Stimulated activated CD8-positive, alpha-beta memory T cell treated with anti-CD3 and anti-CD28 coated beads, Interleukin-7, amount 100 ng/mL, for 4 hours (primary cell): ENCODE measurements at places on chromosomes 2 and 18.

DNA sequence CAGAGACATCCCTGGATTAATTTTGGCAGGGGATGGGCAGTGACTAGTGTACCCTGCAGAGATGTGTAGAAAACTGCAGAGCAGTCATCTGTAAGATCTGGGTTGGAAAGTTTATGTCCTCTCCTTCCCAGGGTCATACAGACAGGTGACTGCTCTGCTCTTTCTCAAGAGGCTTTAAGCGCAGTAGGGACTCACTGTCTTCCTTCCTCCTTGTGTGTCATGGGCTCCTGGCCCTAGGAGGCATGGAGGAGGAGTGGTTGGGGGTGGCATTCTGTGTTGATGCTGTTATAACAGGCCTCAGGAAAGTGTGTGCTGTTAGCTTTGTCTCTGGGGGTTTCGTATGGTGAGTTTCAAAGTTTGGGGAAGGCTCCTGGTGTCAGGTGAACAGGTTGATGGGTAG lies 130.5 kb upstream of the MGAT5 start:
- DNase-seq = no peak

- DNase-seq = no peak
These were observed 28.2 kb upstream of the GATA6 start for GRCh38 chr18:22141211-22141610.

DNA sequence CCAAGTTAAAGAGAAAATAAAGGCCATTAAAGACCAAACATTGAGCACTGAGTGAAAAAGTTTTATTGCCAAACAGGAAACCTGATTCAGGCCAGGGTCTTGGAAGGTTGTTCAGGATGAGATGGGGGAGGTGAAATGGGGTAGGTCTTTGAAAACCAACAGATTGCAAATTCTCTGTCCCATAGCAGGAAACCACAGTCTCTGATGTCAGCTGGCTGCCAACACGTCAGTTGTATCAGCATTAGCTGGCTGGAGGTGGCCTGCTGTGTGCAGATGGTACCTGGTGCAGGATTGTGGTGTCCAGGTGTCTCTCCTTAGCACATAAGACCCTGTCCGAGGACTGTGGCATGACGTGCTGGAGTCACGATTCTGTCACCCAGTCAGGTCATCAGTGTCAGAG lies 106.3 kb downstream of the MSH2 start:
- no peak for DNase-seq

GRCh38 chr2:173287594-173287993 lies 67.1 kb upstream of the CDCA7 start:
- DNase-seq = no peak

GRCh38 chr2:69817729-69818501 lies 11.5 kb upstream of the GMCL1 start:
- DNase-seq = no peak

- no peak for DNase-seq
These were observed 54.3 kb downstream of the NOL10 start for GRCh38 chr2:10635430-10635829.

GRCh38 chr2:200461846-200462710 lies 47.8 kb downstream of the KCTD18 start:
- DNase-seq = no peak

DNA sequence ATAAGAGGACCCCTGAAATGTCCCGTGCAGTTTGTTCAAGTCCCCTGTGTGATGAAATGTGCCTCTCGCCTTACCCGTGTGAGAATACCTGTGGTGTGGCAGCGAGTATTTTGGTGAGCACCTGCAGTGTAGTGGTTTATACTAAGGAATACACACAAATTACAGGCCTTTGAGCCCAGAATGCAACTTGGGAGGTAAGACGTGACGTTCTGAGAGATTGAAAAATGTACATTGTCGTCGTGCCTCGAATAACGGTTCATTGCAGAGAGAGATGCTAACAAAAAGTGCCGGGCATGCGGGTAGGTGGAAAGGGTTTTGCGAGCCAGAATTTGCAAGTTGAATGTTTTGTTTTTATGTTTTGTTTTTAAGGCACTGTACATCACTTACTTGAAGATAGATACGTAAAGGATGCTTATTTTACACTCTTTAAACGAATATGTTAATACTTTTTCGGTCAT lies 867 bp downstream of the RBBP8 start:
- DNase-seq = no peak

DNA sequence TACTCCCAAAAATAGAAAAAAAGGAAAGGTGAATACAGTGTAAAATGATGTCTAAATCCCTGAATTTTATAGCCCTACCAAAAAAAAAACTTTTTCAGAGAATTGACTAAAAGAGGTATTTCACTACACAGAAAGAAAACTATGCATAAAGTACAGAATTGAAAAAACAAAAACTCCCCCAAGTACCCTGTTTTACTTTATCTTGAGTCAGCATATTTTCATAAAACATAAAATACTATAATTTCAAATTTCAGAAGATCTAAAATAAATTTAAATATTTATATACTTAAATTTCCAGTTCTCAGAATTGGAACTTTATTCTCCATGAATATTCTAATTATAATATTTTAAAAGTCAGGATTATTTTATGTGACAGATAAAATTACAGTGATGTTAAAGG lies 10.1 kb downstream of the NCKAP1 start:
- no peak for DNase-seq

GRCh38 chr2:31785876-31786275 lies 205.1 kb upstream of the SRD5A2 start:
- no peak for DNase-seq

GRCh38 chr2:181123798-181124231 lies 143.4 kb downstream of the UBE2E3 start:
- peak; percentile 30 for DNase-seq

DNA sequence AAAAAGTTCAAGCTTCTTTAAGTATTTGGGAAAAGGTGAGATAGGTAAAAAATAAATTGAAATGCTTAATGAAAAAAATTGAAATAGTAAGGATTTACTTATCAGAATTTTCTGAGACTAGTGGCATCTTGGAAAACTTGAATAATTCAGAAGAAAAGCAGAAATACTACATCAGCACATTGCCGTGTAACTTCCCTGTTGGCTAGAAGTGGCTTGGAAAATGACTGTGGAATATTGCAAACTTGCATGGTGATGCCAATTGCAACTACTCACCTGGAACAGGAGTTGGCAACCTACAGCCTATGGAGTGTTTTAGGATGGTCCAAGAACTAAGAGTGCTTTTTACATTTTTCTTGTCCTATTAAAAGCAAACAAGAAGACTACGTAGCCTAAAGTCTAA lies 603.5 kb upstream of the VRK2 start:
- no peak for DNase-seq

DNA sequence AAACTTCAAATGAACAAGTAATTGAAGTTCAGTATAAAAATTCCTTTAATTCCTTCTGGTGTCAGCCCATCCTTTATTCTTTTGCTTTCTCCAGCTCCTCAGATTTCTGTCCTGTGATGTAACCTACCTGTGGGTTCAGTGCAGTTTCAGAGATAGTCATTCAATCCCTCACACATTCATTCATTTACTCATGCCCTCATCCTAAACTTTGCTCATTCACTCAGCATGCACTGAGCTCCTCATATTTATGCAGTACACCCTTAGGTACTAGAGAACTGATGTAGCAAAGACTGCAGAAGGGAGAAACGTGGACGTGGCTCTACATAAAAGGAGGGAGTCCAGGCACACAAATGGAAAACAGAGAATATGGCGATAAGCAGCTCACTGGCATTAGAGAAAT lies 45.3 kb upstream of the STAT1 start:
- no peak for DNase-seq

DNA sequence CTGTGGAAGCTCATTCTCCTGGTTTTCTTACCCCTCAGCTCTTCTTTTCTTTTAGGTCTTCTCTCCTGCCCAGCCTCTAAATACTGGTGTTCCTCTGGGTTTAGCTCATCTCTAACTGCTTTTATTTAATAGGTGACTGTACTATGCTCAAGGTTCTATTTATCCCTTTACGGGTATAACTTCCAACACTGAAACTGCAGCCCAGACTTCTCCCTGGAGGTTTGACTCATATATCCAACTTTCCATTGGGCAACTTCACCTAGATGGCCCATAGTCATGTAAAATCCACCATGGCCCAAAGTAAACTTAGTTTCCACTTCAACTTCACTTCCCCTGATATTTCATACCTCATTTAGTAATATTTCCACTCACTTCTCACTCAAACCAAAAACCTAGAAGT lies 273.1 kb downstream of the PLCL1 start:
- no peak for DNase-seq

DNA sequence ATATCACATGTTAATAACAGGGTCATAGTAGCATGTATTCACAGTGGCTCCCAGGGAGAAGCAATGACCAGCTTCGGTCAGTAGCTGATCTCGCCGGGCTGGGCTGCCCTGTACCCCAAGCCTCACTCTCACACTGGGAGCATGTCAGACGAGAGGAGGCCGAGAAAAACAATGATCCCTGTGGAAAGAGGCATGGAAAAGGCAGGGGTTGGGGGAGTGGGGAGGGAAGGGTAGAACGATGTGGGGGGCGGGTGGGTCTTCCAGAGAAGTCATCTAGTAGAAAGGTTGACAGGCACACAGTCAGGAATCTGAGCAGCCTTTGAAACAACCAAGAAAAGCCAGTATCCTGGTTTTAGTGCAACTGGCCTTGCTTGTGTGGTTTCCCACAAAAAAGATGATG lies 25.4 kb downstream of the TGFA start:
- no peak for DNase-seq

- no peak for DNase-seq
These were observed 113.0 kb downstream of the CRIM1 start for GRCh38 chr2:36468463-36469105.

DNA sequence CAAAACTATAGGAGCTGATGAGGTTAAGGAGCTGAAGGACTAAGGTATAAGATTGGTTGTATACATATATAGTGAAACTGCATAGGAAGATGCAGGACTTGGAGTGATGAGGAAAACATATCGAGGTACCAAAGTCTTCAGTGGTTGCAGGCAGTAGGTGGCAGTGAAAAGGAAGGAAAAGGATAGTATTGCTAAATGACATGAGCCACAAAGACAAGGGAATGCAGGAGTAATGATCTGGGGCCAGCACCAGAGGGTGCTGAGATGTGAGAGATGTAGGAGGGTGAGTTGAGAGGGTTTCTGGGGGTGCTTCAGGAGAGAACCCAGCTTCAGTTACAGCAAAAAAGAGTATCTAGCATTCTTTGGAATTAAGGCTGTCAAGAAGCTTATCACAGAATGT lies 172.2 kb upstream of the MYO3B start:
- DNase-seq = no peak

- no peak for DNase-seq
These were observed 323.3 kb downstream of the TGIF1 start for GRCh38 chr18:3773303-3773702.

DNA sequence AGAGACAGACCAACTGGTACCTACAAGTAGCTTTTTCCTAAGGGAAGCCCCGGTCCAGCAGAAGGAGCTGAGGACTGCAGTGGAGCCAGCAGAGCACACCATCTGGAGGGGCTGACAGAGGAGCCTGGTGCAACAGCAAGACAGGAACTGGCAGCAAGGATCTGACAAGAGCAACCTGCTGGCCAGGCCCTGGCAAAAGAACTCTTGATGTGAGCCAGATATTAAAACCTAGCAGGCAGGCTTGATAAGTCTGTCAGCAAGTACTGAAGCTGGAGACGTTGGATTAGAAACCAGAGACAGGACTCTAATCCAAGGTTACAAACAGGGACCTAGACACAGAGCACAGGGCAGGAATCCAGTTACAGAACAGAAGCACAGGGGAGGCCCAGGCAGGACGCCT lies 260.7 kb upstream of the MGAT5 start:
- DNase-seq = no peak

DNA sequence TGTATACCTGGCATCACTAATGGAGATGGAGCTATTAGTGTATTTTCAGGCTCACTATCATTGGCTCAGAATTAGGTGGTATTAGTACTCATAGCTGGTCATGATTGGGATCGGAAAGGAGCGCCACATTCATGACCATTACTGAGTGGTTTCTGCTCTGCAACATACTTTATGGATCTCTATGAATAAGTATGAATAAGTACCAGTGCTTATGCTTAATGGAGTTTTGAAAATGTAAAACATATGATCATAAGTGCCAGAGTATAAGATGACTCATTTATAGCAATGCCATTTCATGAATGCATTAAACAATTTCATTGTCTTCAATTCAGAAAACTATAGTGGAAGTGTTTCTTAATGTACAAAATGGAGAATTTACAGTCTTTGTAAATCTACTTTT lies 156.7 kb downstream of the GALNT3 start:
- DNase-seq = no peak

DNA sequence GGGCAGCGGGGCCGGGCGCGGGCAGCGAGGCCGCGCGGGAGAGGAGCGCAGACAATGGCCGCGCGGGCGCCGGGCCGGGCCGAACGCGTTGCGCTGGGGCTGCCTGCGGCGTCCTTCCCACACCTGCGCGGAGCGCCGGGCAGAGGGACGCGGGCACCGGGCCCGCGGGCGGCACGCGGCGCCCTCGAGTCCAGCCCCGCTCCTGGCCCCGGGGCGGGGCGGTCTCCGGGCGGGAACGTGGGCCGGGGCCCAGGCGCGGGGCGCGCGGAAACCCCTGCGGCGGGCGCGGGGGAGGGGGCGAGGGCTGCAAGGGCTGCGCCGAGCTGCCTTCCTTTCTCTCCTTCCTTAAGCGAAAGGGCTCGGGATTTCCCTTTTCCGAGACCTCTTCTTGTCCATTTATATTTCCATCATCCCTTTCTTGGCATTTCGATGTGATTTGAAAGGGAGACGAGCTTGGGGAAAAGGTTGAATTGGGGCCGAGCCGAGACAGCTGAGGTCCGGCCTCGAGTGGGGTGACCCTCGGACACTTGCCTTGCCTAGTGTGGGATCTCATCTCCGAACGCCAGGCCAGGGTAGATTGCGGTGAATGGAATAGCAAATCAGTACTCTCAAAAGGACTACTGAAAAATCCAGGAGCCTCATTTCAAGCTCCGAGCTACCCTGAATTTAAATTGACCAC lies 676 bp downstream of the KLHL23 start:
- no peak for DNase-seq

- DNase-seq = no peak
These were observed 113.4 kb downstream of the GORASP2 start for GRCh38 chr2:171042253-171042969.

DNA sequence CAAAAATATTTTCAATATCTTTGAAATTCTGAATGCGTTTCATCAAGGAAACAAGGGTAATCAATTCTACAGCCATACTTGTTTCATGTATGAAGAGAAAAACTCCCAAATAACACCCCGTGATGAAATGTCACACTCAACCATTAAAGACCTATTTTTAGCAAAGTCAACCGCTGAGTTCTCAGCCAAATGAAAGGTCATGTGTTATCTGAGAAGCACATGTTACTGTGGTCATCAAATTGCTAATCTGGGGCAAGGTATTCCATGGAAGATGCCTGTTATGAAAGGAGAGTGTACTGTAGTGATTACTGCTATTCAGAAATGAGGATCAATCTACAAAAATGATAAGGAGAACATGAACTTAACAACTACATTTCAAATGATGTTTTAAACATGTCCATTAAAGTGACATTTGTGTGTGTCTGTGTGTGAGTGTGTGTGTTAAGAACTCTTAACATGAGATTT lies 126.7 kb downstream of the BCL2 start:
- no peak for DNase-seq

DNA sequence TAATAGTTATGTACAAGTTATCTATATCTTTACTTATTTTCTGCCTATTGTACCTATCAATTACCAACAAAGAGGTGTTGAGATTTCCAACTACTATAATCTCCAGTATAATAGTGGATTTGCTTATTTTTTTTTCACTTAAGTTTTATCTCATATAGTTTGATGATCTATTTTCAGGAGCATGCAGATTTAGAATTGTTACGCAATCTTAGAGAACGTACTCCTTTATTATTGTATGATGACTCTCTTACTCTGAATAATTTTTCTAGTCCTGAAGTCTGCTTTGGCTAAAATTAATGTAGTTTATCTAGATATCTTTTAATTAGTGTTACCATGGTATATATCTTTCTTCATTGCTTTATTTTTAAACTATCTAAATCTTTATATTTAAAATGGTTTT lies 205.2 kb downstream of the SCG2 start:
- DNase-seq = no peak
